H7 (cell line): ENCODE measurements at places on chromosomes 12 and 14. TPM values are rescaled to one million over a fixed set of nuclear protein-coding genes. Genes with fewer than 3 reads are reported as not detected.
A peak's percentile ranks its signal among the peaks of the same experiment; 100 is the strongest.

- DNase-seq, result no peak
Observed at GRCh38 chr12:130154276-130155070, 7.8 kb upstream of the FZD10 start.

Gene TMEM179
- 1.9 and 3.2 TPM in 2 replicates for total RNA-seq

DNA sequence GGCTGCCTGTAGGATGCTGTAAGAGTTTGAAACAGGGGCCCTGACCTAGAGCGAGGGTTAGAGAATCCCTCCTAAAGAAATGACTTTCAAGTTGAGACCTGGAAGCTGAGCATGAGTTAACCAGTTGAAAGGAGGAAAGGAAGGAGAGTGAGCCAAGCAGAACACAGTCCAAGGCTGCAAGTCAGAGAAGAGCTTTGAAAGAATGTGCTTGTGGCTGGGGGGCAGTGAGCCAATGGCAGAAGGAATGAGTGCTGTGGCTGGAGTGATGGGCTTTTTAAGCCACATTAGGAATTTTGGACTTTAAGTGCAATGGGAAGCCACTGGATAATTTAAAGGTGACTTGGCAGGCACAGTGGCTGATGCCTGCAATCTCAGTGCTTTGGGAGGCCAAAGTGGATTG, 18.1 kb downstream of the CDKN1B start:
- no peak for DNase-seq

Gene ATF1
- 26.5 and 37.2 TPM in 2 replicates for total RNA-seq

GRCh38 chr12:68538726-68539614, 71.7 kb upstream of the RAP1B start:
- DNase-seq, result peak; percentile 63

Gene ZDHHC22
- total RNA-seq, result 8.9 and 11.6 TPM in 2 replicates

GRCh38 chr12:124828264-124829007, 35.2 kb downstream of the SCARB1 start:
- DNase-seq, result no peak

DNA sequence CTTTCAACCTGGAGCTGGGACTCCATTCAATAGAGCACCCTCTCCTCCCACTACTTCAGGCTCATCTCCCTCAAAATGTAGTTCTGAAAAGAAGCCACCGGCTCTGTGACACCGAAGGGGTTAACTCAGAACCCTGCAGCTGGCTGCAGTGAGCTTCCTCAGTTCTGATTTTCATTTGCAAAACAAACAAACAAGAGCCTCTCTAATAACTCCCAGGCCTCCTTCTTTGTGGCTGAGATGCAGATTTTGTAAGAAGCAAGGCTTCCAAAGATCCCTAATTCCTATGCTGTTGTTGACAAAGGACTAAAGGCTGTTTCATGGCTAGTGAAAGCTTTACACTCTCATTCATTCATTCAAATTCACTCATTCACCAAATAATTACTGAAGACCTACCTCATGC, 333.4 kb upstream of the TBX3 start:
- peak; percentile 30 for DNase-seq

DNA sequence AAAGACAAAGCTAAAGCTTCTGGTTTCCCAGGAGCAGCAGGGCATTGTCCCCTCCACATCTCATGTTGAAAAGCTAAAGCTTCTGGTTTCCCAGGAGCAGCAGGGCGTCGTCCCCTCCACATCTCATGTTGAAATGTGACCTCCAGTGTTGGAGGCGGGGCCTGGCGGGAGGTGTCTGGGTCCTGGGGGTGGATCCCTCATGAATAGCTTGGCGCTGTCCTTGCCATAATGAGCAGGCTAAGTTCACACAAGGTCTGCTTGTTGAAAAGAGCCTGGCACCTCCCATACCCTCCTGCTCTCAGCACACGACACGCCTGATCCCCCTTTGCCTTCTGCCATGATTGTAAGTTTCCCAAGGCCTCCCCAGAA, 123.7 kb downstream of the PIWIL1 start:
- no peak for DNase-seq

Gene TESPA1
- total RNA-seq, result not detected in 2 replicates

DNA sequence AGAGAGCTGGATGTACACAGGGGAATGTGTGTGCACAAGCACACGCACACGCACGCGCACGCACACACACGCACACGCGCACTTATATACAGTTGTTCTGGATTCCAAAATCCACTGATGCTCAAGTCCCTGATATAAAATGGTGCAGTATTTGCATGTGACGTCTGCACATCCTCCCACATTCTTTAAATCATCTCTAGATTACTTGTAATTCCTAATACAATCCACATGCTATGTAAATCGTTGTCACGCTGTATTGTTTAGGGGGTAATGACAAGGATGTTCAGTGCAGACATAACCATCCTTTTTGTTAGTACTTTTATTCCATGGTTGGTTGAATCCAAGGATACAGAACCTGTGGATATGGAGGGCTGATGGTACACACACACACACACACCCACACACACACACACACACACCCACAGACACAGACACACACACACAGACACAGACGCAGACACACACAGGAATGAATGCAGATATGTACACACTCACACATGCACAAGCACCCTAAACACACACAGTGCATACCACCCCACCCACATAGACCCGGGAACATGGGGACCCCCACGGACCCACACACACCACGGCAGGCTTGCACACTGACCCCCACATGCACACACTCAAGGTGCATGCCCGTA, 188.5 kb upstream of the PRMT8 start:
- DNase-seq, result no peak

GRCh38 chr14:63781686-63782085, 53.8 kb upstream of the SGPP1 start:
- no peak for DNase-seq

GRCh38 chr12:96046543-96047228, 11.3 kb upstream of the LTA4H start:
- DNase-seq, result no peak

GRCh38 chr12:130971925-130972585, 18.3 kb downstream of the ADGRD1 start:
- DNase-seq, result no peak

- no peak for DNase-seq
Observed at GRCh38 chr12:109892165-109892715, 7.8 kb upstream of the TCHP start.

- DNase-seq, result no peak
Observed at GRCh38 chr14:80385336-80385735, 174.0 kb upstream of the DIO2 start.
